ENCODE measurements at places on chromosomes 7 and 10.

DNA sequence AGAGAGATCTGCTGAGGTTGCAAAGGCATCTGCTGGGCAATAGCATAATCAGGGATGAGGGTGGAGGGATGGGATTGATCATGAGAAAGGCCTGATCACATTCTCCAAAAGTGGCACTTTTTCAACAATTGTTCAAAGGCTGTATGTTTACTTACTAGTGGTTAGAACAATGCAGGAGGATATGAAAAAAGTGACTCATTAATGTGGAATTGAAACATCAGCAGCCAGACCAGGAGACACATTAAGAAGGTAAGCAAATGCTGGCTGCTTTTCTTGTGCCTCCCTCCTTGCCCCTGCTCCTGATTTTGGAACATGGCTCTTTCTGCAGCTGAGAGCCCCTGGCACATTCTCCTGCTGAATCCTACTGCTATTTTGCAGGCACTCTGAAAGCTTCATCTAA, 63.5 kb downstream of the FAM204A start:
- DNase-seq = no peak

- no peak for DNase-seq
Measured at GRCh38 chr7:148670807-148671206, 27.9 kb upstream of the CUL1 start.

- DNase-seq = no peak
Measured at GRCh38 chr7:117312593-117313580, 10.0 kb downstream of the WNT2 start.

GRCh38 chr10:95525033-95525418, 36.1 kb downstream of the SORBS1 start:
- DNase-seq = no peak

DNA sequence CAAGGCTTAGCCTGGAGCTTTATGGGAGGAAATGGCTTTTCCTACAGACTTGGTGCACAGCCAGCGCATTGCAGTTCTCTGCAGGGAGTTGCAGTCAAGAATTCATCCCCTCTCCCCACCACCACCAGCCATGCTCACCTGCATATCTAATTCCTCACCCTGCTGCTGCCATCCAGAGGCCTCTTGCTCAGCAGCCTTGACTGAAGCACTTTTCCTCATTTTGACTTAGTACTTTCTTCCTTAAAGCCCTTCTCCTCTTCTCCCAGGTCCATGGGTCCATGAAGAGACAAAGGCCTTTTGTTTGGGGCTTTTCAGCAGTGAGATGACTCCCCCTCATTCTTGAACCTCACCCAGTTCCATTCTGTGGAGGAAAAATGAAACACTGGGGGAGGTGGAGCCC, 39.7 kb upstream of the GPR141 start:
- DNase-seq = no peak

DNA sequence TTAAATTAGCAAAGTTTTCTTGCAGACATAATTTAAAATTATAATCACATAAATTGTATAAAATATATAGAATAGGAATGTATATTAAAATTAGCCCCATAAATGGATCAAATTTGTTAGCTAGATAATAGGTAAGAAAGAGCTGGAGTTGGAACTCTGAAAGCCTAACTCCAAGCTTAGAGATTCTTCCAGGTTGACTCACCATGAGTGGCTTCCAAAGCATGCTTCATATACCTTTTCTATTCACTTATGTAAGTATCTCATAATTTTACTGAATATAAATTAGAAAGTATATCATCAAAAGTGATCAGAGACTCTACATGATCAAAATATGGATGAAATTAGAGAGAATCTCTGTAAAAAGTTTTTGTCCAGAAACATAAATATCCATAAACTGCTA, 320.7 kb upstream of the MAGI2 start:
- DNase-seq = peak; percentile 10

- DNase-seq = no peak
Measured at GRCh38 chr10:75663947-75664664, 232.7 kb downstream of the LRMDA start.

DNA sequence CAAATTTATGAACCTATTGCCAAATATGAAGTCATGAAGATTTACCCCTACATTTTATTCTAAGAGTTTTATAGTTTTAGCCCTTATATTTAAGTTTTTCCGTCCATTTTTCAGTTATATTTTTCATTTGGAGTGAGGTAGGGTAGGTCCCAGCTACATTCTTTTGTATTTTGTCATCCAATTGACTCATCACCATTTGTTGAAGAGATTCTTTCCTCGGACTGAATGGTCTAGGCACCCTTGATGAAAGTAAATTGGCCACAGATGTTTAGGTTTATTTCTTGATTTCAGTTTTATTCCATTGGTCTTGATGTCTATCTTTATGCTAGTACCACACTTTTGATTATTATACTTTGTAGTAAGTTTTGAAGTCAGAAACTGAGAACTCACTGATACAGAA, 22.7 kb downstream of the CYP2C19 start:
- DNase-seq = no peak

- peak; percentile 57 for DNase-seq
Measured at GRCh38 chr7:83410989-83411591, 237.8 kb downstream of the SEMA3E start.

GRCh38 chr10:46240684-46241565, 45.9 kb upstream of the ANTXRL start:
- DNase-seq = no peak
